ENCODE measurements at places on chromosomes 1 and 21. TPM values are rescaled to one million over a fixed set of nuclear protein-coding genes. Genes with fewer than 3 reads are reported as not detected.

DNA sequence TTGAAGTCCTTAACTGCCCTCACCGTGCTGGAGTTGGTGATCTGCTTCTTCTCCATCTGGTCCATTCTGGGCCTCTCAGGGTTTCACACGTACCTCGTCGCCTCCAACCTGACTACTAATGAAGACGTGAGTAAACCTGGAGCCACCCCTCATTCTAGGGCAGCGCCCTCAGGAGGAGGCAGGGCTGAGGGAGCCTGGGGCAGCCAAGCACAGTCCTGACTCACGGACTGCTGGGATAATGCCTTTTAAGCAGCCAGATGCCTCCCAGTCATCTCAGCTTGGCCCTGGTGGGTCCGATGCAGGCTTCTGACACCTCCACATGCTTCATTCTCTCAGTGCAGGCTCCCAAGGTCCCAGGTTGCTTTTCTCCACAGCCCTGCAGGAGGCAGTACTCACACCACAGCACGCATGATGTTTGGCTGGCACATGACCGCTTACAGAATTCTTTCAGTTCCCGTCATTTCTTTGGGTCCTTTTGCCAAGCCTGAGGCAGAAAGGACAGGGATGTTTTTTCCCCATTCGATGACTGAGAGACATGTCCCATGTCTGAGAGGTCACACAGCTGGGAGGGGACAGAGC lies 11.8 kb upstream of the SFN start:
- DNase-seq = no peak

GRCh38 chr1:8797216-8797615 lies 20.2 kb downstream of the RERE start:
- no peak for DNase-seq

Gene CYP4X1
- 16.9 TPM for total RNA-seq

GRCh38 chr1:32893198-32894018 lies 7.1 kb downstream of the HPCA start:
- DNase-seq = no peak

- no peak for DNase-seq
Observed at GRCh38 chr1:61087571-61087970, 5.2 kb downstream of the NFIA start.

Gene SH2D2A
- 2.0 TPM for total RNA-seq

DNA sequence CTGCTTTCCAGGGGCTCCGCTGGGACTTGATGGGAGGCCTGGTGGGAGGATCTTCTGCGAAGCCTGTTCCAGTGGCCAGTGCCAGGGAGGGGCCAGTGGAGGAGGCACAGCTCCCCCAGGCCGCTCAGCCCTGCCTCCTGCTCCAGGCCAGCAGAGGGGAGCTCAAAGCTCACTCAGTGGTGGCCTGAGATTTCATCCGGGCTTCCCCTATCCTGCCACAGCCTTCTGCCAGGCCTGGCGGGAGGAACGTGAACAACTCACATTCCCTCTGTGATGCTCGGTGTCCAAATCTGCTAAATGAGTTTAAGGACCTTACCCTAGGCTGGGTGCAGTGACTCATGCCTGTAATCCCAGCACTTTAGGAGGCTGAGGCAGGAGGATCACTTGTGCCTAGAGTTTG lies 3.3 kb downstream of the CLCNKB start:
- no peak for DNase-seq

Gene FMO3
- 0.45 TPM for total RNA-seq

GRCh38 chr1:245444945-245445344 lies 290.2 kb downstream of the KIF26B start:
- DNase-seq = no peak

Gene PODN
- total RNA-seq = 107 TPM

DNA sequence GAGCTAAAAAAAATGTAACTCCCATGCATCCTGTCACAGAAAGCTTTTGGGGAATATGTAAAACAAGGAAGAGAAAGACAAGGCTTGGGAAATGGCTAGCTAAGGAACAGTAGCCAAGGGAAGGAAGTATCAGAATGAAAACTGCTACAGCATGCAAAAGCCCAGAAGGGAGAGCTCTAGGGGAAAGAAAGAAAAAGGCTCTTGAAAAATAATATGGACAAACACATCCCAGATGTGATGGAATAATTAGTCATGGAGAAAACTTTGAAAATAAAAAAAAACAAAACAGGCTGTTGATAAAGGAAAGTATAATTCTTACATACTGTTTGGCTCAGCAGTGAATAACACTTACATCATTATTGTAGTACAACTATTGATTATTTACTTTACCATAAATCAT lies 47.9 kb upstream of the VCAM1 start:
- DNase-seq = no peak

Gene RNU1-4
- under 0.01 TPM for total RNA-seq

DNA sequence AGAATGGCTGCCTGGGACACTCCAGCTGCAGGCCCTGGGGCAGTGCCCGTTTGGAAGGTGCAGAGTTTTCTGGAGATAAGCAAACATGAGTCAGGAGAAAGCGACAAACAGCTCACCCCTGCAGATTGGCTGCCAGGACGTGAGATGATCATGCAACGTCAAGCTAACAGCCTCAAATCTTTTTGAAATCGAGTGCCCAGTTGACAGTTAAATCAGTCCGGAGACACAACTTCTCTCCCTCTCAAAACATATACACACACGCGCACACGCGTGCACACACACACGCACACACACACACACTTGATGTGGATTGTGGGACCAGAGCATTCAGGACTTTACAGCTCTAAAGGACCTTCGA lies 49.4 kb downstream of the TENT5C start:
- no peak for DNase-seq

GRCh38 chr21:15592271-15592860 lies 137.4 kb upstream of the USP25 start:
- no peak for DNase-seq

DNA sequence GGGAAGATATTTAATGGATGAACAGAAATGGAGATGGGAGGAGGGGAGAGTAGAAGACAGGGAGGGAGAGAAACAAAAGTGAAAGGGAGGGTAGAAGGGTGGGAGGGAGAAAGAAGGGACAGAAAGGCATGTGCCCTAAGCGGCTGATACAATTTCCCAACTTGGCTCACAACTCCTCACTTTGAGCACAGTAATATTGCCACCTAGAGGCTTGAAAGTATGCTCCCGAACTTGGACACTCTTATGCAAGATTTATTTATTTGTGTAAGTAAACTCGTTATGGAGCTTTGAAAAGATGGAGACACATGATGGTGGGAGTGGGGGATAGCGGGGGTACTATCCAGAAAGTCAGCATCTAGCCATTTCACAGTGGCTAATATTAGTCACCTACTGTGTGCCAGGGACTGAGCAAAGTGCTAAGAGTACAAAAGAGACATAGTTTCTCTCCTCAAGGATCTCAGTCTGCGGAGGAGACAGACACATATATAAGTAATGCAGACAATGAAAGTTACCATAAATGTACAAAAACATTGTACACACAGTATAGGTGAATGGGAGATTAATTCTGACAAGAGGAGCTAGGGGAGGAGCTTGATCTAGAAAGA lies 189.7 kb downstream of the SEC16B start:
- no peak for DNase-seq

- DNase-seq = no peak
Observed at GRCh38 chr1:9705337-9706093, 54.0 kb downstream of the PIK3CD start.
